HS-27A (cell line): ENCODE measurements at places on chromosomes 6 and 20.

- DNase-seq = no peak
Observed at GRCh38 chr20:1533059-1533458, 24.4 kb downstream of the SIRPD start.

DNA sequence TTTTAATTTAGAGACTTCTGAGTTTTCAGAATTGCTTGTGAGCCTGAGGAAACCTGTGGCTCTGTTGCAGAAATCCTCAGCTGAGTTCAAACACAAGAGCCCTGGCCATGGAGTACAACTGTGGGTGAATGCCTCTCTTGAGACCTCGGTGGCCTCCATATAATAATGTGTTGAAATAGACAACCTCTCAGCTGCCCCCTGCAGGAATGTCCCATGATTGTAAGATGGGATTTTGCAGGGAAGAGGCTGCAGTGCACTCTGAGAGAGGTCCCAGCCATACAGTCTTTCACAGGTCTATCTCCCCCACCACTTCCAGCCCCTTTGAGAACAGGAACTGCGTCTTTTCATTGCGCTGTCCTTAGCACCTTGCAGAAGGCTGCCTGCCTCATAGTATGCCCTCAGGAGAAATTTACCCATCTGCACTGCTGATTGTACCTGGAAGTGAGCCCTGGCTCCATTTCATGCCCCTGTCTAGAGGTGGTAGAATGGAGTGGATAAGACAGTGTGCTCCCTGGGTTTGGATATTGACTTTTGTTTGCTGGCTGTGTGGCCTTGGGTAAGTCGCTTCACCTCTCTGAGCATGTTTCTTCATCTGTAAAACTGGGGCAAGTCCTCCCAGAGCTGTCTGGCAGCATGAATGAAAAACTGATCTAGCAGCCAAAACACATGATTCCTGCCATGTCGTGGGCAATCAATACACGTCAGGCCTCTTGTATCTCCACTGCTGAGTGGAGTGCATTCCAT is 16.8 kb upstream of the CDH22 start:
- DNase-seq = no peak

GRCh38 chr6:108875161-108875555 is 26.9 kb downstream of the ARMC2 start:
- DNase-seq = no peak

- no peak for DNase-seq
Observed at GRCh38 chr6:161590961-161591627, 317.2 kb upstream of the AGPAT4 start.

DNA sequence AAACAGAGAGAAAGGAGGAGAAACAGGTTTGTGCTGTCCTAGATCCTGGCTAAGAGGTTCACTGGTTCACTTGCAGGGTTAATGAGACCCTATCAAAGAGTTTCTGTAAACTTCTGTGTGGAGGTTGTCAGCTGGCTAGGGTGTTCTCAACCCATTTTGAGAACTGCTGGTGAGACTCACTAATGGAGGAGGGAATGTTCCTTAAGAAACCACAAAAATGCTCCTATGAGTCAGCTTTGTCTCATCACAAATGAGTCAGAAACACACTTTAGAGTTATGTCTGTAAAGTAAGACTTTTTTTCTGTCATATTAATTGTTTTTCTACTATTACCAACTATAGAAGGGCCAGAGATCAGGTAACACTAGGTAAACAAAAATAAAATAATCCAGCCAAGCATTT is 884.4 kb downstream of the PHF3 start:
- peak; percentile 64 for DNase-seq

- DNase-seq = no peak
Observed at GRCh38 chr6:129614464-129614863, 95.5 kb downstream of the ARHGAP18 start.
